Tibial nerve (tissue), 4 donors: ENCODE measurements at places on chromosomes 2 and 18. TPM values are rescaled to one million over a fixed set of nuclear protein-coding genes. Genes with fewer than 3 reads are reported as not detected.

Gene SUPT7L
- 33.2 TPM for total RNA-seq

Gene ALK
- total RNA-seq: 0.42 TPM

Gene PTPRM
- 92.2 TPM for total RNA-seq

Gene GPN1
- total RNA-seq: 16.3 TPM

Gene PRKAG3
- total RNA-seq: not detected

Gene ALPP
- total RNA-seq: not detected

Gene CPO
- total RNA-seq: 0.39 TPM

Gene TOGARAM2
- total RNA-seq: 6.0 TPM

Gene KANSL3
- 55.7 TPM for total RNA-seq

Gene IRS1
- total RNA-seq: 11.2 TPM

Gene DSG1
- total RNA-seq: not detected

Gene SLC5A7
- total RNA-seq: not detected

Gene SLC16A14
- 8.4 TPM for total RNA-seq

Gene RALB
- 40.4 TPM for total RNA-seq

Gene ERICH2
- total RNA-seq: not detected

Gene SERPINB7
- not detected for total RNA-seq

Gene ADD2
- 2.2 TPM for total RNA-seq

Gene ACADL
- total RNA-seq: 116 TPM

Gene MC4R
- not detected for total RNA-seq

Gene CD207
- total RNA-seq: 0.21 TPM

Gene CAPN13
- not detected for total RNA-seq

Gene OBSL1
- 85.0 TPM for total RNA-seq

Gene RFX8
- total RNA-seq: 1.4 TPM

Gene EVX2
- not detected for total RNA-seq

Gene HOXD10
- 0.39 TPM for total RNA-seq

Gene SLC39A10
- total RNA-seq: 24.9 TPM

Gene KCNS3
- 24.3 TPM for total RNA-seq
